Nephron progenitor cell (in vitro differentiated cells): ENCODE measurements at places on chromosomes 1 and 21.
A peak's percentile ranks its signal among the peaks of the same experiment; 100 is the strongest.

- H3K4me3 ChIP-seq: no peak overlapping the region
- no peak overlapping the region for H3K27ac ChIP-seq
- peaks cover 7% of the 10 kb centered on the region for H3K36me3 ChIP-seq
- H3K4me1 ChIP-seq: peaks cover 23% of the 10 kb centered on the region
Measured at GRCh38 chr1:198601936-198602889, 36.6 kb upstream of the PTPRC start.

DNA sequence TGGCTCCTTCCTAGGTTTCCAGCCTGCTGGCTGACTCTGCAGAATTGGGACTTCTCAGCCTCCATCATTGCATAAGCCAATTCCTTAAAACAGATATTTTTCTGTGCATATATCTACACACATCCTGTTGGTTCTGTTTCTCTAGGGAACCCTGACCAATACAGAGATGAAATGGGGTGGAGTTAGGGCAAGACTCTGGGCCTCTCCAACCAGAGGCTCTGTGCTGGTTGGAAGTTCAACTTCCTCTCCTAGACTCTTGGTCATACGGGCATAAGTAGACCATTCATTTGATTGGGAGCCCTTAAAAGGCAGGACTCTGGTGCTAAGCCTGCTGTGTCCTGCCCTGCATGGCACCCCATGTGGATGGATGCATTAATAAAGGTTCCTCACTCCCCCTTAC lies 55.0 kb downstream of the CNIH3 start:
- H3K27me3 ChIP-seq: peaks cover 7% of the 10 kb centered on the region
- H3K36me3 ChIP-seq: no peaks in the 10 kb centered on the region
- H3K27ac ChIP-seq: no peak overlapping the region
- H3K4me1 ChIP-seq: peaks cover 9% of the 10 kb centered on the region

GRCh38 chr1:22289307-22289995 lies 146.6 kb upstream of the WNT4 start:
- H3K36me3 ChIP-seq: no peaks in the 10 kb centered on the region
- H3K27ac ChIP-seq: no peak overlapping the region
- DNase-seq: no peak
- no peak overlapping the region for H3K4me3 ChIP-seq

DNA sequence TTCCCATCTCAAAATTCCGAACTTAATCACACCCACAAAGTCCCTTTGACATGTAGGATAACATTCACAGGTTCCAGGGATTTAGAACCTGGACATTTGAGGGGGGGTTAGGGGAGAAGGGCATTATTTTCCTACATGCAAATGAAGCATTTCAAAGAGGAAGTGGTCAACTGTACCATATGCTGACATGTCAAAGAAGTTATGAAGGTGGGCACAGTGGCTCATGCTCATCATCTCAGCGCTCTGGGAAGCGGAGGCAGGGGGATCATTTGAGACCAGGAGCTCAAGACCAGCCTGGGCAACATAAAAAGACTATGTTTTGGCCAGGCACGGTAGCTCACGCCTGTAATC lies 35.7 kb downstream of the PTP4A2 start:
- H3K4me3 ChIP-seq: no peak overlapping the region
- no peak overlapping the region for H3K27ac ChIP-seq
- H3K36me3 ChIP-seq: peaks cover 27% of the 10 kb centered on the region
- DNase-seq: no peak
- peaks cover 4% of the 10 kb centered on the region for H3K27me3 ChIP-seq

DNA sequence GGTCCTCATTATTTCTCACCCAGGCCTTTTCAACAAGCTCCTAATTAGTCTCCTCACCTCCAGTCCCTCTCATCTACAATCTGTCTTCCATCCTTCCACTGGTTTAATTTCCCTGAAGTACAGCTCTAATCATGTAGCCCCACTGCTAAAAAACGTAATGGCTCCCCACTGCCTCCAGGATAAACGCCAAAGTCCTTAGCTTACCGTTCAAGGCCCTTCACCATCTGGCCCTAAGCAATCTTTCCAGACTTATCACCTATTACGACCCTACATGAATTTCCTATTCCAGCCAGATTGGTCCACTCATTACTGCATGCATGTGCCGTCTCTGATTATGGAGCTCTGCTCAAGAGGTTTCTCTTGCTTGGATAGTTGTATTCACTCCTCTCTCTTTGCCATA lies 83.1 kb upstream of the DAB1 start:
- peaks cover 3% of the 10 kb centered on the region for H3K27me3 ChIP-seq
- H3K4me3 ChIP-seq: no peak overlapping the region
- no peak for DNase-seq
- no peak overlapping the region for H3K27ac ChIP-seq

GRCh38 chr1:4931486-4931885 lies 277.1 kb downstream of the AJAP1 start:
- H3K4me1 ChIP-seq: peaks cover 9% of the 10 kb centered on the region
- no peaks in the 10 kb centered on the region for H3K36me3 ChIP-seq
- peaks cover 9% of the 10 kb centered on the region for H3K27me3 ChIP-seq
- H3K4me3 ChIP-seq: no peak overlapping the region
- no peak for DNase-seq

DNA sequence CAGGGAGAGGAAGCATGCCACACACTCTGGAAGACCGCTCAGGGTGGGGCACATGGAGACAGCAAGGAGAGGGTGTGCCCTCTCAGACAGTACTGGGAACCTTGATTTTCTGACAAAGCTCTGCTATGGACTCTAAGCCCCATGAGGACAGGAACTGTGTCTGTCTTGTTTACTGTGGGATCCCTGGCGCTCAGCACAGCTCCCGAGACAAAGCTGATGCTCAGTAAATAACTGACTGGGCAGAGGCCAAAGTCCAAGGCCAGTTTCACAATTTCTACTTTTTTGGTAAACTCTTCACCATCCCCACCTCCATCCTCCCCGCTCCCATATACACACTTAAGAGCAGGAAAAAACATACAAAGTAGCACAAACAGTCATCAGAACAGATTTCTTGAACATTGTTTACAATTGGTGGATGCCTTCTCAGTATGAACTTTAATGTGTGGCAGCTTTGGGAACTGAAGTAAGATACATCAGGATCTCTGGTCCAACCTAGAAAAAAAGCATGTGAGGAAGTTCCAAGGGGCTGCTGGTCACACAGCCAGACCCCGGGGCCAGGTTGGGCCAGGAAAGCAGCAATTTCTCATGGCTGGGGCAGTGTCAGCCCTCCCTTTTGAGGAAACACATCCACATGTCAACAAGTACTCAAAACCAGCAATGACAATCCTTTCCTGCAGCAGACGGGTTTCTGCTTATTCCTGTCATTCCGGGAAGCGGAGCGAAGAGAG lies 5.6 kb upstream of the AHCYL1 start:
- peaks cover 14% of the 10 kb centered on the region for H3K27me3 ChIP-seq
- H3K36me3 ChIP-seq: no peaks in the 10 kb centered on the region

DNA sequence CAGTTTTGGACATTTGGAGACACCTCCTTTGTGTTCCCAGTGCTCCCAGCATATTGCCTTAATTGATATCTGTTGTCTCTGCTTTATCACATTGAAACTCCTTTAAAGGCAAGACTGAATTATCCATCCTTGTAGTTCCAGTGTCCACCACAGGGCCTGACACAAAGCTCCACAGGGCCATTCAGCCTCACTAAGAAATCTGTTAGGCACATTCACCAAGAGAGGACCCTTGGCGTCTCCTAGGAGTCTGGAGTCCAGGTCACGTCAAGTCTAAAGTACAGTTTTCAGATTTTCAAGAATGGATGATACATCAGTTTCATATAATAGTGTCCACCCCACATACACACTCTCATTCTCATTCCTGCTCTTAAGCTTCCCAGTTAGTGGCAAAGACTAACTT lies 4.8 kb downstream of the ACP6 start:
- no peak overlapping the region for H3K4me3 ChIP-seq
- no peak overlapping the region for H3K27ac ChIP-seq
- H3K27me3 ChIP-seq: peaks cover 13% of the 10 kb centered on the region
- H3K36me3 ChIP-seq: peaks cover 57% of the 10 kb centered on the region

GRCh38 chr1:111988743-111989453 lies 570 bp downstream of the KCND3 start:
- no peak overlapping the region for H3K27ac ChIP-seq
- H3K27me3 ChIP-seq: peaks cover 89% of the 10 kb centered on the region
- H3K36me3 ChIP-seq: no peaks in the 10 kb centered on the region
- peak overlapping the region; percentile 77 for H3K4me3 ChIP-seq
- peaks cover 24% of the 10 kb centered on the region for H3K4me1 ChIP-seq
